ENCODE measurements at places on chromosomes 3 and 15.

DNA sequence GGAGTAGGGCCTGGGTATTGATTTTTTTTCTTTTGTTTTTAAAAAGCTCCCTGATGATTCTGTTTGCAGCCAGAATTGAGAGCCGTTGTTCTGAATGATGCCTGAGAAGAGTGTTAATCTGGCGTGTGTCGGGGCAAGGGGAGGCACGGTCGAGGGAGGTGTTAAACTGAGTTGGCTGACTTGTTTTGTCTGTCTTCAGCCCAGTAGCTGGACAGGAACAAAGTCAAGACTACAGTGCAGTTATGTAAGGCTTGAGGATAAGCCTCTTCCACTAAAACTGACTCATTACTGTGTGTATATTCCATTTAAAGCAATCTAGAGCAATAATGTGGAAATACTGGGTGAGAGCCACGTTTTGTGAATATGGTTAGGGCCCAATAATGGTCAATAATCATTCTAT lies 119.0 kb upstream of the DLG1 start:
- no peak for DNase-seq

DNA sequence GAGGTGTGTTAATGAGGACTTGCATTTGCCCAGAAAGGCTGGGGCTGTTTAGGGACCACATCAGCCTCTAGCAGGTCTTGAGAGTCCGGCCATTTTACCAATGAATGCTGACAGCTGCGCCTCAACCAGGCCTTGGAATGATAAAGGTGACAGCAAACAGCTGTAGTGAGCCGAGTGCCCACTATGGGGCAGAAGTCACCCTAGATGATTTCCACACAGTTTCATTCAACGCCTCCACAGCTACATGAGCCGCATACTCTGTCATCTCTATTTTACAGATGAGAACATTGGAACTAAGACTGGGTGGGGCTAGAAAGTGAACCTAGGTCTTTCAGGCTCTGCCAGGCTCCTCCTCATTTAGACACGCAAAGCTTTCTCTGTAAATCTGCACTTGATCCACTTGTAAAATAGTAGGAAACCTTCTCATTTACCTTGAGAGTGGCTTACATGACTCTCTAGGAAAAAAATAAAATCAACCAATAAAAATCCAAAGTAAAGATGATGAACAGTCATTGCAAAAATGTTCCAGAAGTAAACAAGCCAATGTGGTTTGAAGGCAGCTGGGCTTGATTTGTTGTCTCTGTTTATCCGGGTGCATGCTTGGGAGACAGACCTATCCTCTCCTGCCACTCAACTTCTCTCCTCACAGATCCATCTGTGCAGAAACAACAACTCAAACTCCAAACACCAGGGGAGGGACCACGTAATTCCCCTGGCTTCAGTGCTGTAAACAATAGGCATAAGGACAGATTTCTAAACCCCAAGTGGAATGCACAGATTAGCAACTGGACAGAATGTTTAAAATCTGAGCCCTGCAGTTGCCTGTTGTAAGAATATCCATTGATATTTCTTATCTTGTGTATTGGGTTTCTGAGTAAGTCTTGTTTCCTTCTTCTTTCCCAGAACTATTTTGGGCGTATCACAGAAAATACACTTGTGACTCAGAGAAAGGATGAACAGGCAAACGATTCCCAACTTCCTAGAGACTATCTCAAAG lies 31.5 kb upstream of the LDHAL6B start:
- DNase-seq = no peak

GRCh38 chr3:174000675-174001074 lies 603.1 kb downstream of the NLGN1 start:
- DNase-seq = no peak

DNA sequence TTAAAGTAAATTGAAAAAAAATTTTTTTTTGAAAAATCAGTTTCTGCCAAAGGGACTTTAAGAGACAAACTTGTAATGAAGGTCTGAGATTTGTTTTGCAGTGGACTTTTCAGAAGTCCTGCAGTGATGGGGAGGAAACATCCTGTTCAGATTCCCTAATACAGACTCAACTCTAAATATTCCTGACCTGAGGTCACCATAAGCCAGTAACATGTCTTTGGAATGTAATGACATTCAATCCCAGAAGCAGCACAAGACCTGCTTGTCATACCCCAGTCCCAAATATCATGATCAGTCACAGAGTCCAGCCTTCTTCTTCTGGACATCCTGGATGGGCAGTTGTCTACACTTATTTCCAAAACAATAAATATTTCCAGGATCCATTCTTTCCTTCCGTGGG lies 53.6 kb downstream of the TMEM39A start:
- no peak for DNase-seq

GRCh38 chr15:73870700-73871408 lies 2.5 kb upstream of the TBC1D21 start:
- DNase-seq = no peak

Measured in stimulated activated CD8-positive, alpha-beta memory T cell treated with anti-CD3 and anti-CD28 coated beads, Interleukin-15, amount 100 ng/mL, for 4 hours (primary cell).